Occipital lobe (tissue), 3 donors: ENCODE measurements at places on chromosomes 12 and 14. TPM values are rescaled to one million over a fixed set of nuclear protein-coding genes. Genes with fewer than 3 reads are reported as not detected.

GRCh38 chr12:120265473-120266179 lies at the start of gene PXN:
Gene PXN, minus strand, starts transcription at chr12:120265730. Its CDS starts 101 bp downstream, at chr12:120265629.
- peak; percentile 78 for DNase-seq

DNA sequence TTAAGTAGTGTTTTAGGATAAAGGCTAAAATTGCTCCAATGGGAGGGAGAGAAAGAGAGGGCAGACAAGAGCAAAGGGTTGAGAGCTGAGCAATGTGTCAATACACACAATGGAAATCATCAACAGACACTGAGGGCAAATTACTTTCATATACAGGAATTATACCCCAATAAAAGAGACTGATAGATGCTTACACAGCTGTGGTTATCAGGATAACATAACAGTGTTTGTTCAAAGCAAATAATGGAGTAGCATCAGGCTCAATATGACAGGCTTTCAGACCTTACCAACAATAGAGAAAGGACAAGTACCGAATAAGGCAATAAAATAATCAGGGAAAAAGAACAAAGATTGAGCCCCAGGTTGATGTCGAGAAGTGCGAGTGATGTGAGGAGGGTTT lies 53.4 kb upstream of the DIO2 start:
- no peak for DNase-seq

The OR6C70 gene
- not detected for total RNA-seq

DNA sequence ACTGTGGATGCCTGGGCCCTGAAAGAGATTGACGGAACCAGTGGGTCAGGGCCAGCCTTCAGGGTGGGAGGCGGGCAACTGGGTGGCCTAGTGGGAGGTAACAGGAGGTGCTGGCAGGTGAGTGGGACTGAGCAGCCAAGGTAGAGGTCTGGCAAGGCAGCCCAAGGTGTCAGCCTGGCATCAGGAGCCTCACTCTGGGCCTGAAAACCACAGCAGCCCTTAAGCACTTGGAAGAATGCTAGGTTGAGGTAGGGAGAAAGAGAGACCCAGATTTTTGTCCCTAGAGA lies 315.8 kb upstream of the PRICKLE1 start:
- DNase-seq = no peak

GRCh38 chr14:100573757-100574641 lies 13.2 kb downstream of the BEGAIN start:
- DNase-seq = no peak

- DNase-seq = no peak
Measured at GRCh38 chr12:130459916-130460315, 122.2 kb downstream of the PIWIL1 start.

DNA sequence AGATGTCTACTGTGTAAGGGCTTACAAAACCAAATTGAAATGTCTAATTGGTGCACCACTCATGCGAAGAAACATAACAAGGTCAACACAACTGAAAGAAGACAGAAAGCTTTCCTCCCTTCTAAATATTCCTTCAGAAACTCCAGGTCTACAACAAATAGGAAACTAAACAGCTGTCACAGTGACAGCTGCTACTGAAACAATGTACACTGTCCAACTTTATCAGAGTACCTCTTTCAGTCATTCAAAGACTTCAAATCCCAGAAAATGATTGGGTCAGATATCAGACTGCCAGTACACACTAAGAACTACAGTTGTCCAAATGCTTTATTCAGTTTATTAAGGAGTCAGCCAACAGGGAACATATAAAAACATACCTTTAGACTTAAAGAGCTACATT lies 35.2 kb downstream of the CEP128 start:
- DNase-seq = no peak

- no peak for DNase-seq
Measured at GRCh38 chr12:123269896-123270213, 1.8 kb downstream of the CDK2AP1 start.

DNA sequence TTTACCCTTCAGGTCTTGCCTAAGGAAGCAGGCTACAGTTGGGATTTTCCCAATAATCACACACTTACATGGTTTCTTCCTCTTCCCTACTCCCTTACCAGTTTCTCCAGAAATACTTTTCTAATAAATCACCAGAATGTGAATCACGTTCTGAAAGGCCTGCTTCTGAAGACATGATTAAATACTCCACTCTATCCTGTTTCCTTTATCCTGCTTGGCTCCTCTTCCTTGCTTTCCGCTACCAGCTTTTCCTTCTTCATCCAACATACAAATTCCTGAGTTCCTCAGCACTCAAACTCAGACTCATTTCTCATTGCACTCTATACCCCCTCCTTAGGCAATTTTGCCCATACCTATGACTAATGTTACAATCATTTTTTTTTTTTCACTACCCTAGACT lies 118.3 kb downstream of the MGAT4C start:
- no peak for DNase-seq

The GRIN2B gene
- 144 TPM for total RNA-seq

- DNase-seq = no peak
Measured at GRCh38 chr14:103030741-103031565, 26.4 kb downstream of the CDC42BPB start.

DNA sequence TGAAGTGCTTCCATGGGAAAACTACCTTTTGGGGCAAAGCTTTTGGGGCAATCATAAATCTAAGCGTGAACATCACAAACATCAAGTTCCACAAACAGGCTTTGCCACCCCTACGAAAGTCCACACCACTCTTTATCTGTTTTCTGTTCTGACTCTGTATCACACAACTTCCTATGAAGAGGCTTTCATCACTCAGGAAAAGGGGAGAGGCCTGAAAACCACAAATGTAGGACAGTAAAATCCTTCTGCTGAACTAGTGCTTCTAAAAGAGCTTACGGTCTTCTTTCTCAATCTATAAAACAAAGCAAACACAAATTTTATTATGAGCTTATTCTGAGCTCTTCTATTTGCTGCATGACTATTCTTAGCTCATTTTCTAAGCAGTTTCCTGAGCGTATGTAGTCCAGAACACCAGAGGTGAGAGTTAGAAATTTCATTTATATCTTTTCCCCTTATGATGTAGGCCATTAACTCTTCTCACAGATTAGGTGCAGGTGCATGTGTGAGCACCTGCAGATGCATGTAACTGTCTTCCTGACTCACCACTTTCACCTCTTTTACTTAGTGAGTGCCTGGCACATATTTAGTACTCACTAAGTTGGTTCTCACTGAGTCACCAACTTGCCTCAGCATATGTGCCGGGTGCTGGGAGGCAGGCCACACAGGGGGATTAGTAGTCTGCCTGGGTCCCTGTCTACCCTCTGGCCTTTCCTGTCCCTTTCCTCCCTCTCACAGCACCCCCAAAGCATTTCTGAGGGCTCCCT lies 32.9 kb upstream of the SYCP3 start:
- peak; percentile 16 for DNase-seq

DNA sequence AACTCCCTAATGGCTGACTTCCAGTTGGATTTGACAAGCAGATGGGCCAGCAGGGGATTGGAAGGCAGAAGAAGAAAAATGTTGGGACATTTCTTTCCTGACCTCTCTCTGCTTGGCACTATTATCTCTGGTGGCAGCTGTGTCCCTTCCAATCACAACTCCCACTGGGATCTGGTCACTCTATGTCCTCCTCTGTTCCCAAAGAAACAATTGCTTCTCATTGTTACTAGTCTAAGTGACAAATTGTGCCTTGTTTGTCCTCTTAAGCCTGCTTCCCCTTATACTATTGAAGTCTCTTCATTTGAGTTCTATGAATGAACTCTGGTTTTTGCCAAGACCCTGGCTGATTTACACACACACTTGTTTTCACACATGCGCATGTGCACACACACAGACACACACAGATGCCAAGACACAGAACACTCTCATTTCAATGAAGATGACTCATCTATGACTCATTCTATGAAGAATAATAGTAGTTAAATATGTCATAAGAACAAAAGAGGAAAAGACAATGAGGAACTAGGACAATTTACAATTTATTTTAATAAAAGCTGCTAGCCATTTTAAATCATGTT lies 83.0 kb upstream of the FAR2 start:
- DNase-seq = peak; percentile 64

The NUP37 gene
- total RNA-seq = 8.0 TPM

DNA sequence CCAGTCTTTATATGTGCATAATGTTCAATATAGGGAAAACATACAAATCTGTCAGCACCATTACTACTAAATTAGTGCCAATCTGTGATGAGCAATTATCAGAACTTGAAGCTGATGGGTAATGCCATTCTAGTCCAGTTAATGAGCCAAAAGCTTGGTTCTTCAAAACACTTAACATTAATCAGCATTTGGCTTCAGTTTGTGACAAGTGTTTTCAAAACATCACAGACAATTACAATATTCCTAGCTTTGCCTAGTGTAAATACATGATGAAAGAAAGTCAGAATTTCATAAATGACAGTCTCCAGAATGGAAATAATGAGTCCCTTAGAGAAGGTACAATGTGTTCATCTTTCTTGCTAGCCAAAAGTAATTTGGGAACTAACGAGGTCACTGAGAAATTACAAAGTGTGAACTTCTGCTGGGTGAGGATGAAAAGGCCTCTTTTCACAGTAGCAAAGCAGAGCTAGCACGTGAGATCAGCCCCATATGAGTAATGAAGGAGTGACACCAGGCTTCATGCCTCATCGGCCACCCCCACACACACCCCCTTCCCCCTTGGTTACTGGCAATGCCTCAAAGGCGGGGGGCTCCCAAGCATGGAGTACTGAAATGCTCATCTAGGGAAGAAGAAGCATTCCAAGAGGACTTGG lies 180.6 kb upstream of the EEA1 start:
- peak; percentile 12 for DNase-seq

- no peak for DNase-seq
Measured at GRCh38 chr12:57165741-57166140, 18.3 kb upstream of the LRP1-AS start.

The CLEC2A gene
- total RNA-seq = not detected

- no peak for DNase-seq
Measured at GRCh38 chr12:24909667-24910066, 39.2 kb downstream of the BCAT1 start.

The PZP gene
- not detected for total RNA-seq

GRCh38 chr14:45125754-45126153 lies 8.5 kb downstream of the FKBP3 start:
- DNase-seq = no peak

DNA sequence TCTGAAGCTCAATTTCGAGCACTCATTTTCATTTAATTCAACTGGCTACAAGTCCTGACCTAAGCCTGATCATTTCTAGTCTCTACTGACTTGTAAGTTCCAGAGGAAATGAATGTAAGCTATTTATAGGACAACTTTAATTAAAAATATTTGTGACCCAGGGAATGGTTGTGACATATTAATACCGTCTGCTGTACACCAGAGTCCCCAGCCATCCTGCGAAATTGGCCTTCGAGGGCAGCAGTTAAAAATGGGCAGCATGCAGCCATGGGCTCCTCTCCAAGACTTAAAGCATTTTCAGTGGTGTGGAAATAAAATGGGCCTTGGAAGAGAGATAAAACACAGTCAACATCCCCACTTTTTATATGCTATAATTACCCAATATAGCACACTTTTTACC lies 30.7 kb upstream of the OVCH1 start:
- DNase-seq = no peak

GRCh38 chr12:110822821-110823415 lies 23.9 kb upstream of the CCDC63 start:
- no peak for DNase-seq

- DNase-seq = no peak
Measured at GRCh38 chr12:97048421-97049035, 141.5 kb downstream of the NEDD1 start.

The CLEC4C gene
- total RNA-seq = not detected

DNA sequence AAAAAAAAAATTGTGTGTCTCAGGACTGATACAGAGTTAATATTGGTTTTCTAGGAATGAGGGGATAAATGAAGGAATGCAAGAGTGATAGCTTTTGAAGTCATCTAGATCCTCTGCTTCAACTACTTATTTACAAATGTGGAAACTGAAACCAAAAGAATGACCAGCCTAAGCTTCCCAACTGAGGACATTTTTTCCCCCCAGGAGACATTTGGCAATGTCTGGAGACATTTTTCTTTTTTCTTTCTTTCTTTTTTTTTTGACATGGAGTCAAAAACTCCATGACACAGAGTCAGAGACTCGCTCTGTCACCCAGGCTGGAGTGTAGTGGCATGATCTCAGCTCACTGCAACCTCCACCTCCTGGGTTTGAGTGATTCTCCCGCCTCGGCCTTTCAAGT lies 15.3 kb downstream of the DLK1 start:
- DNase-seq = no peak

The ATF7 gene
- 8.0 TPM for total RNA-seq

GRCh38 chr14:59619061-59619460 lies 42.4 kb upstream of the CCDC175 start:
- no peak for DNase-seq

The PRH2 gene
- 0.62 TPM for total RNA-seq

- no peak for DNase-seq
Measured at GRCh38 chr12:56387152-56387736, 24.6 kb upstream of the APOF start.

DNA sequence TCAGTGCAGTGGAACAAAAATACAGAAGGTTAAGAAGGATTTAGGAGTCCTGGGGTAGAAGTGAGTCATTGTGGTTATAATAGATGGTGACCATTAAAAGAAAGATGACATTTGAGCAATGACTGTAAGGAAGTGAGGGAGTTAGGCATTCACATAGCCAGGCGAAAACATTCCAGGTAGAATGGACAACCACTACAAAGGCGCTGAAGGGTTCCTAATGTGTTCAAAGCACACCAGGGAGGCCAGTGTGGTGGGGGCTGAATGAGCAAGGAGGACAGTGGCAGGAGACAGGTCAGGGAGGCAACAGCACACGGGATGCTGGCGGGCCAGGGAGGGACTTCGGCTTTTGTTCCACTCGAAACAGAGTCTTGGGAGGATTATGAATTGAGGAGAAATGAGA lies 129.9 kb downstream of the NPAS3 start:
- no peak for DNase-seq

The GNB3 gene
- total RNA-seq = 0.94 TPM

The CMA1 gene
- not detected for total RNA-seq

- DNase-seq = no peak
Measured at GRCh38 chr12:1932264-1932777, 13.9 kb upstream of the CACNA2D4 start.

DNA sequence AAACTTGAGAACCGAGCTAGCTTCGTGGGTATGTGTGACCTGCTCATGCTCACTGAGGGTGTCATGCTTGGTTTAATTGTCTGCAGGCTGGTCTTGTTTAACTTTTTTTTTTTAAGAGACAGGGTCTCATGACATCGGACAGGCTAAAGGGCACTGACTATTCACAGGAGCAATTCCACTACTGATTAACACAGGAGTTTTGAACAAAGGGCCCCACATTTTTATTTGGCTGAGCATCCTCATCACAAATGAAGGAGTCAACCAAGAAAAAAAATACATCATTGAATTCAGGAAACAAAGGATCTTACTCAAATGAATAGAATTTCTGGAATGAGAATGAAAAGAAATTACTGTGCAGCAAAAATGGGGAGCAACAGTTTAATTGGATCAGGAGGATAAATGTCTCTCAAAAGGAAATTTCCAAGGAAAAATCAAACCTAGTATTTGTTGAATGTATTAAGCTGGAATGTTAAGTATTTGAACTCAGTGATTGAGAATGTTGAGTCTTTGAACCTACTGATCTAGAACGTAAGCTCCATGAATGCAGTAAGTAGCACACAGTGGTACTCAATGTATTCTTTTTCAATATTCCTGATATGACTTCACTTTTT lies 20.8 kb upstream of the PYROXD1 start:
- no peak for DNase-seq
